ENCODE measurements at places on chromosomes 7 and 10.

DNA sequence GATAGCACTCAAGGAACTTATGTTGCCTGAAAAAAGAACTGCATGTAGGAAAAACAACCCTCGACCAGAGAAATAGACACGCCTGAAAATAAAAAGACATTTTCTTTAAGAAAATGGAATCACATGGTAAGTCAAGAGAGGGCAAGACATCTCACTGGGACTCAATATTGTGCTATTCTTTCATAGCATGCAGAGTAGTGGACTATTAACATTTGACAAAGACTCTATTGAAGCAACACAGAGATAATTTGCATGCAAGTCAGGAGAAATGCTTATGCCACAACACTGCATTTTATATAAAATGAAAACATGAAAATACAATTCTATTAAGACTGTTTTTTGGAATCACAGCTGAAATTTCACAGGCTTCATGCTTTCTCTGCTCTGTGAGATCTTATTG lies 77.9 kb upstream of the RHOBTB1 start:
- peak; percentile 55 for DNase-seq

GRCh38 chr10:101563007-101563406 lies 25.1 kb downstream of the POLL start:
- DNase-seq: no peak

DNA sequence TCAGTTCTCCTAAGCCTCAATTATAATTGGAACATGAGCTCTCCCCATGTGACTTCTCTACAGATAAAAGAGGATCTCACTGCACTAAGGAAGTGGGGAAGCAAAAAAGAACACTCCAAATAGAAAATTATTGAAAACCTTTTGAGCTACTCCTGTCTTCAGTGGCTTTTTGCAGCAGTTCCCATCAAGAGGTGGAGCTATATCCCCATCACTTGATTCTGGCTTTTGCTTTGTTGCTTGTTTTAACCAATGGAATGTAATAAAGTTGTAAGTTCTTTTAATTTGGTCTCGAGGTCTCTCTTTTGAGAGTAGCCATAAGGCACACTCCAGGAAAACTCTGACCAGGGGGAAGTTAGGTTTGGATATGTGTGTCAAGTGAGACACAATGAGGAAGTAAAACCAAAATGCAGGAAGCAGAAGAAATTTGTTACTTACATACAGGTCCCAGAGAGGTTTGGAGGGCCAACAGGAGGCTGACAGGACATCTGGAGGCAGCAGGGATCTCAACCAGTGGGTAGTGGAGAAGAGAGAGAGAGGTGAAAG lies 569.4 kb downstream of the HTR7 start:
- peak; percentile 2 for DNase-seq

GRCh38 chr10:1754506-1755153 lies 17.3 kb upstream of the ADARB2 start:
- DNase-seq: peak; percentile 54

DNA sequence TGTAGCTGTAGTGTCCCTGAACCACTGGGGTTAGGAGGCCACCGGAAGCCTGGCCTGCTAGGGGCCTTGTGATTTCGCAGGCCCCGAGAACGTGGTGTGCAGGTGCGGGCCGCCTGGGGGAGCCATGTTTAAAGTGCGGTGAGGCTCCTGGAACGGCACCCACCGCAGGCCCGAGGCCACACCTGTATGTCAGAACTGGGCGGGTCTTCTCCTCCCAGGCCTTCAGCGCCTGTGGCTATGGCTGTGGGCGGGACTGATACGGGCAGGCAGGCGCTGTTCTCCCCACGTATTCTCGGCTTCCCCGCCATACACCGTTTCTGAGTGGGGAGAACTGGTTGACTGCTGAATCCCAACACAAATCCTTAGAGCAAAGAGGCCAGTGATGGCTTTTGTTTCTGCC lies 74.8 kb downstream of the DNAJB6 start:
- no peak for DNase-seq

DNA sequence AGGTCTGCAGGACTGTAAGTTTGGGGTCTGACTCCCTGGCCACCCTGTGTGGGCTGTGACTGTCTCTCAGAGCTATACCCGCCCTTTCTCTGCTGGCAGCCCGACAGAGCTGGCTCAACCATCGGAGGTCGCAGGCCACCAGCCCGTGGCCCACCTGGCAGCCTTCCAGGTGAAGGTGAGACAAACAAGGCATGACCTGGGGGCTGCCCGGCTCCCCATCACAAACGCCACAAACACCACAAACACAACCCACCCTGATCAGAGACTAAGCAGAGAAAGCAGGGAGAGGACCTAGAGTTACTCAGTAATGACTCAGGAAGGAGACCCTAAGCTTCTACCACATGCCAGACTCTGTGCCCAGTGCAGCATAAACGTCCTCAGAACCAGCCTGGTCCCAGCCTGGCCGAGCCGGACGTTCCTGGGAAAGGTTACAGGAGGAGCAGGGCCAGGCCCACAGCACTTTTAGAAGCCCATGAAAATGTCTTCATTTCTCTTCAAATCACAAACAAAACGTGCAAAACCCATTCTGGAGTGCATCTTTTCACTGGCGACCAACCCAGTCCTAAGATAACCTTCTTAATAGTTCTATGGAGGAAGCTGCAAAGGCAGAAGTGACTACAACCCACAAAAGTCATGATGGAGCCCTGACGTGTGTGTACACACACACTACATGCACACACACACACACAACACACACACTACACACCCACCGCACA lies 66.8 kb downstream of the MKI67 start:
- DNase-seq: no peak

- no peak for DNase-seq
These were observed 68.6 kb downstream of the JAZF1 start for GRCh38 chr7:28112012-28112411.

DNA sequence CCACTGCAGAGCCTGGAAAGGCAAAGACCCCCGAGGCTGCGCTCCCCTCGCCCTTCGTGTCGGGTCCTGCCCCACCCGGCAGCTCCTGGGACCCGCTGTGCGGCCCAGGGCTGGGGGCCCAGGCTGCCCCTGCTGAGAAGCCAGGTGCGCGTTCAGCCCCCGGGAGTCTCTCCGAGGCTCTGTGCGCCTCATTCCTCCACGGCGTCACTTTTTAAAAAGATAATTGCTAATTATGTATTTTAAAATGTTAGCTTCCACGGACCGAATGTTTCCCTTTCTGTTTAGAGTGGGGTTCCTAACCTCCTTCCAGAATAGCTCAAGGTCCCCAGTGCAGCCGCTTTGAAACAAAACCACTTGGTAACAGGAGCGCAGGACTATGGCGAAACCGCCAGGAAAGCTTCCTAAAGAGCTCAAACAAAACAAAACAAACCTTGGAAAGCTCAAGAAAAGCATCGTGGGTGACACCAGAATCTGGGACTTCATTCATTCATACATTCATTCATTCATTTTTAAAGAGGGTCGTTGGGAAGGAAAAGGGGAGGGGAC lies 45.6 kb downstream of the PDIA4 start:
- DNase-seq: no peak

- DNase-seq: no peak
These were observed 361.6 kb upstream of the FZD8 start for GRCh38 chr10:36003688-36004087.

- no peak for DNase-seq
These were observed 335.3 kb downstream of the NRG3 start for GRCh38 chr10:82210331-82210730.

GRCh38 chr7:18126281-18126680 lies 98.6 kb upstream of the PRPS1L1 start:
- DNase-seq: no peak

- DNase-seq: no peak
These were observed 438 bp downstream of the ARID5B start for GRCh38 chr10:61901829-61902444.

DNA sequence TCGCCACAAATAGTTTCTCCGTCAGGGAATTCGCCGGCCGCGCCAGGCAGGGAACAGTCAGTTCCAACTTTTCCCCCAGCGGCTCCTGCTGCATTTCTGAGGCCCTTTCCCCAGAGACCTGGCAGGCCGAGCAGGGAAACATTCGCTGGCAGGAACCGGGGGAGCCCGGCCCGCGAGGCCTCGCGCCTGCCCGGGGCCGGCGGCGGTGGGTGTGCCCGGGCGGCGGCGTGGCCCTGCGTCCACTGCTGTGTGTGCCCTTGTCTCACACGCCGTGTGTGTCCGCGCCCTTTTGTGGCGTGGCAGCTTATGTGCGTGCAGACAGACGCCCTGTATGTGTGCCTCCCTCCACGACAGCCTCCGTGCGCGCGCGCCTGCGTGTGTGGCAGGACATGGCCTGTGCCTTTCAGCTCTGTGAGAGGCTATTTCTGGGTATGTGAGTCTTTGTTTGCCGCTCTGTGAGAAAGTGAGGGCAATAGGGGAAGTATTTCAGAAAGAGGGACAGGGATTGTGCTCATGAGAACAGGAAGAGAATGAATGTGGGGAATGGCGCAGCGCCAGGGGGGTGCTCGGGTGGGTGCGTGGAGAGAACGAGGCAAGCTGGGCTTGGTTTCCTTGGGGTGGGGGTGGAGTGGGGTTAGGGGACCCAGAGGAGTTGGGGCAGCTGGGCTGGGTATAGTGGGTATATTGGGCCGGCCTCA lies 689 bp upstream of the SMARCD3 start:
- peak; percentile 56 for DNase-seq

DNA sequence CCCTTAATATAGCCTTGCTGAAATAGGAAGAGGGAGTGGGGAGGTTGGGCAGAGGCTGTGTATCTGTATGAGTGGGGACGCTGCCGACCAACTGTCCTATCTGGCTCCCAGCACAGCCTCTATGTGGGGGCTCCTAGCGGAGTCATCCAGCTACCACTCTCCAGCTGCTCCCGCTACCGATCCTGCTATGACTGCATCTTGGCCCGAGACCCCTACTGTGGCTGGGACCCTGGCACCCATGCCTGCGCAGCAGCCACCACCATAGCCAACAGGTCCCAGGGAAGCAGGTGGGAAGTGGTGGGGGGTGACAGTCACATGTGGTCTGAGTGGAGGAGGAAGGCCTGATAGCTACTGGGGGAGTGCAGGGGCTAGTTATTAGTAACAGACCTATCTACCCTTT lies 6.6 kb downstream of the MRPL43 start:
- DNase-seq: no peak

- no peak for DNase-seq
These were observed 10.8 kb downstream of the PDE1C start for GRCh38 chr7:32059289-32060011.

GRCh38 chr7:115827305-115828045 lies 203.1 kb downstream of the TFEC start:
- DNase-seq: no peak

DNA sequence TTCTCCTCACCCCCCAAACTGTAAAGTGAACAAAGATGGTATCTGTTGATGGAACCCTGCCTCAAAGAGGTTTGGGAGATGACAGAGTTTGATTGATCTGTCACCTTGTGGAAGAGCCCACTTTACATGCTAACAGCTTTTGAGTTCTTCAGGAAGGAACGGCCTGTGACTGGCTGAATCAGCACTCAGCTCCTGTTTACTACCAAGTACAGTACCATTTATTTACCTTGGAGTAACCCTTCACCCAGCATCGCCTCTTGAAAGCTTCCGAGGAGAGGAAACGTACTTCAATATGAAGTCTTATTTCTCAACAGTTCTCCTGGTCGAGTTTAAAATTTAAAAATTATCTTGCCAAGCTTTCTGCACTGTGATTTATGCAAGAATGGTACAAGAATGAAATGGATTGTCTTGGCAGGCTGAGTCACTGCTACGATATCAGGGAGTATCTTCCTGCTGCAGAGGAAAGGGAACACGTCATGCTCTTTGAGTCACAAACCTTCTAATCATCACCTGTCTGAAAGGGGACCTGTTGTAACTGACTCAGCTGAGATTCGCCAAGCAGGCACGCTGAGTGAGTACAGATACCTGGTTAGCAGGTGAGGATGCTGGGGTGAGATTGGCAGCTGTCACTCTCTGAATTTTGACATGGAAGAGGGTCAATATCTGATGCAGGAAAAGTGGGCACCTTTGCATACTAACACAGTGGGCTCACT lies 30.1 kb downstream of the KLF6 start:
- peak; percentile 4 for DNase-seq

DNA sequence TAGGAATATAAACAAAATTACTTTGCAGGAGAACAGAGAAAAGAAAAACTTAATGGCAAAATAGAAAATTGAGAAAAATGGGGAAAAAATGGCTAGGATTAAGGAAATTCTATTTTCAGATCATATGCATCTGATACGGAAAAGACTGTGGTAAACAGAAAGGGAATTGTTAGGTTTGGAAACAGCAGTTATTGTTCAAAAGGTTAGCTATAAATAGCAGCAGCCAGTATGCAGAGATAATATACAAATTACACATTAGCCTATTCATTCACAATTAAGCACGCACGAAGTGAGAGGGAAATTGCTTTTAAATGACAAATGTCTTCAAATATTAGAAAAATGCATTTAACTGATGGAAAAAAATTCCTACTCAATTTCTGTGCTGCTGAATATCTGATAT lies 224.1 kb upstream of the FAM3C start:
- peak; percentile 92 for DNase-seq

GRCh38 chr10:62027841-62028501 lies 126.5 kb downstream of the ARID5B start:
- no peak for DNase-seq

- DNase-seq: no peak
These were observed 36.1 kb upstream of the HECTD2 start for GRCh38 chr10:91374052-91374451.

DNA sequence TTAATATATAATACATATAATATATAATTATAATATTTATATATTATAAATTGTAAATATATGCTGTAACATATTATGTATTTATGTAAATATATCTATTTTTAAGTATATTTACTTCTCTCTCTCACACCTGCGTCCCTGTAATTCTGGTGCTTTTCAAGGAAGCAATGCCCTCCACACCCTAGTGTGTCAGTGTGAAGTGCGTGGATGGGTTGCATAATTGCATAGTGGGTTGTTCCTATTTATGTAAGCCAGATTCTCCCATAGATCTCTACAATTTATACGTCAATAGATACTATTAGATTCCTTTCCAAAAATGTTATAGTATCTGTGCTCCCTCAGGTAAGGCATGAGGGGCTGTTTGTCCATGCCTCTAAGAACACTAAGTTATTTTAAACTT lies 49.9 kb upstream of the CPN1 start:
- DNase-seq: no peak

DNA sequence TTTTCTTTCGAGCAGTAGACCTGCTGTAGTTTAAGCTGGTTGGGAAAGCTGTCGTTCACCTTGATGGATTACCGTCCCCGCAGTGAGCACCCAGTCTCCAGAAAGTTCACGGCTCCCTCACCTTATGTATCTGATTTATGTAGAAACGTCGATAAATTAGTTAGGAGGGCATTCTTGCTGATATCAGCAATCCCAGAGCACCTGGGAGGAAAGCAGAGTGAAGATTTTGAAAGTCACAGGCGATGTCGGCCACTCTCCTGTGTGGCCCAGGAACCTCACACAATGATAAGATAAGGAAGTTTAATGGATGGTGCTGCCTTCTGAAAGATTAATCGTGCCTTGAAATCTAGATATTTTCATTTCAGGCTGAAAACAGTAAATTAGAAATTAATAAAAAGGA lies 336.8 kb downstream of the DPP6 start:
- DNase-seq: no peak

DNA sequence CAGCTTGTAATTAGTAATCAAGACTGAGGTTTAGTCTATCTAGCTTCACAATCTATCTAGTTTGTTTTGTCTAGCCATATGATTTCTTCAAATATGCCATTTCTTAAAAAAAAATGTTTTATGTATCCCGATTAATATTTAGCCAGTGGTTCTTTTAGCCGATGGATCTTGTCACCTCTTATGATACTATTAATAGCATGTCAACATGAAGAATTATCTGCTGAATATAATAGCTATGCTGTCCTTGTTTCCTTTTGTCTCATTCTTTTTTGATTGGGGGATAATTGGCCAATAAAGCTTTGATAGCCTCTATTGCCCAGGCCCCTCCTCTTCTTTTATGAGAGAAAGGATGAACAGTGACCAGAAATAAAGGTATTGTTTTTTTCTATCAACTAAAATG lies 32.8 kb downstream of the PTEN start:
- no peak for DNase-seq

GRCh38 chr7:144834641-144835144 lies 1.2 kb downstream of the TPK1 start:
- DNase-seq: peak; percentile 44

All from SK-MEL-5 (cell line).